ENCODE measurements at places on chromosomes 1 and 21. TPM values are rescaled to one million over a fixed set of nuclear protein-coding genes. Genes with fewer than 3 reads are reported as not detected.

Gene CRABP2
- total RNA-seq: 70.4 TPM

Gene MPL
- total RNA-seq: not detected

Gene NOS1AP
- 6.0 TPM for total RNA-seq

Gene CYP4A22
- not detected for total RNA-seq

Gene PTCH2
- total RNA-seq: 2.9 TPM

Gene GUCA2A
- not detected for total RNA-seq

Gene CASQ1
- not detected for total RNA-seq

Gene EIF2D
- 36.8 TPM for total RNA-seq

Gene ZNF697
- total RNA-seq: 22.3 TPM

DNA sequence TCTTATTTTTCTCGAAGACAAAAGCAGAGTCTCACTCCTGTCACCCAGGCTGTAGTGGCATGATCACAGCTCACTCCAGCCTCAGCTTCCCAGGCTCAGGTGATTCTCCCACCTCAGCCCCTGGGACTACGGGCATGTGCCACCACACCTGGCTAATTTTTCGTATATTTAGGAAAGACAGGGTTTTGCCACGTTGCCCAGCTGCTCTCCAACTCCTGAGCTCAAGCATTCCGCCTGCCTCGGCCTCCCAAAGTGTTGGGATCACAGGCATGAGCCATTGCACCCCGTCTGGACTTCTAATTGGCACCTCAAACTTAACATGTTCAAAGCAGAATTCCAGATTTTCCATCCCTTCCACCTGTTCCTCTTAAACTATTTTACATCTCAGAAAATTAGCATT lies 19.0 kb upstream of the LRRC8C start:
- peaks cover 7% of the 10 kb centered on the region for H3K36me3 ChIP-seq
- no peak overlapping the region for H3K27ac ChIP-seq
- no peak for DNase-seq
- H3K4me3 ChIP-seq: no peak overlapping the region
- no peaks in the 10 kb centered on the region for H3K4me1 ChIP-seq

DNA sequence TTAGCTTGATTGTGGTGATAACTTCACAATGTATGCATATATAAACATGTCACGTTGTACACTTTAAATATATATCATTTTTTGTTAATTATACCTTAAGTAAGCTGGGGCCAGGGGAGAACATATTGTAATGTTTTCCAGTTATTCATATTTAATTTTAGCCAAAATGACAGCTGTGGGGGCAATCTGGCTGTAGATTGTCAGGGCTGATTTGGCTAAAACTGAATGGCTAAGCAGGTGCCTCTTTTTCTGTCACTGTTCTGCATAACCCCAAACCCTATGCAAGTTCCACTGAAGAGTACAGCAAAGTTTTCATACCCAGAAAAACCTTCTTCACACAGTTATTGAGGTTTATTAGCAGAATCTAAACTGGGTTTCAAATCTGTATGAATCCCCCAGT lies 318.2 kb downstream of the PTPRC start:
- no peak overlapping the region for H3K27ac ChIP-seq
- H3K4me1 ChIP-seq: no peaks in the 10 kb centered on the region
- H3K4me3 ChIP-seq: no peak overlapping the region
- DNase-seq: no peak
- no peaks in the 10 kb centered on the region for H3K36me3 ChIP-seq

DNA sequence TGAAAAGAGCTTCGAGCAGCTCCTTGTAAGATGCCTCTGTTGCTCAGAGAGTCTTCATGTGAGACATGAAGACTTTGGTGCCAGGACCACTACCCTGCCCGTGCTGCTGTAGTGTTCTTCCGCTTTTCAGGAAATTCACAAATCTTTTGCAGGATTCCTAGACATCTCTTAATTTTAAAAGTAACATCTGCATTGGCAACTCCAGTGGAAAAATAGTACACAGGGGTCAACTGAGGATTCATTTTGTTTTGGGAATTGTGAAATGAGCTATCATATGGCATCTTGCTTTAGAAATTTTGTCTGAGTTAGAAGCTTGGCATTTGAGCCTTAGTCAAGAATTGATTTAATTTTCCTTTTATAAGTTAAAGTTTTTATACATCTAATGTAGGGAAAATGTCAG lies 7.2 kb downstream of the PRDM2 start:
- no peak for DNase-seq
- H3K27me3 ChIP-seq: no peaks in the 10 kb centered on the region
- no peaks in the 10 kb centered on the region for H3K36me3 ChIP-seq
- H3K4me3 ChIP-seq: no peak overlapping the region

DNA sequence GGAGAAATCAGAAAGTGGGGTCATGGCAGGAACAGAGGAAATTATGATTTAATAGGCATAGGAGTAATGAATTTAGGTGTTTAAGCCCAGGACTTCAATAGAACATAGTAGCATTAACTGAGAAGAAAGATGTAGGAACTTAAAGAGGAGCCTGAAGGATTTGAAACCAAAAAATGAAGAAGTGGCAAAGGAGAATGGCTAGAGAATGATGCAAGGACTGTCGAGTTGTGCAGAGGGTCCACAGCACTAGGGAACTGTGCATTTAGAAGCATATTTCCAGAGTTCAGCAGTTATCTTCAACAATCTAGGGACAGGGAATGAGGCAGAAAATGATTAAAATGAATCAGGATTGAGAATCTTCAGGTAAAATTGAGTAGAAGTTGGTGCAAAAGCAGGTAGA lies 328.1 kb upstream of the LYPLAL1 start:
- H3K27me3 ChIP-seq: no peaks in the 10 kb centered on the region
- H3K36me3 ChIP-seq: peaks cover 1% of the 10 kb centered on the region
- no peak for DNase-seq

DNA sequence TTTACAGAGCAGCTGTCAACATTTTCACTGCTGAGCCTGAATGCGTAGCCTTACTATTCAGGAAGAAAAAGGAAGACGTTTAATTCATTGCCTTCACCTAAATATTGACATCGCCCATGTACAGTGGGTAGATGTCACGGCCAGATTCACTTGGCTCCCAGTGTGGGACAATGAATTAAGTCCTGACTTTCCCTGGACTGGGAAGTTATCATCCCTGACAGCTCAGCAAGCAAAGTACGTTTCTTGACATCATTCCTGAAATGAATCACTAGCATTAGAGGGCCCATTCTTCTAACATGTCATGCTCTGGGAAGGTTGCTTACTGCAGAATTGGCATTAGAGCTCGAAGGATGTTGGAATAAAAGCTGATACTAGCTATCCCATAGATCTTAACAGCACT lies 37.8 kb downstream of the LRRC53 start:
- H3K4me1 ChIP-seq: peaks cover 1% of the 10 kb centered on the region
- H3K27ac ChIP-seq: no peak overlapping the region
- no peak for DNase-seq
- H3K27me3 ChIP-seq: peaks cover 3% of the 10 kb centered on the region

DNA sequence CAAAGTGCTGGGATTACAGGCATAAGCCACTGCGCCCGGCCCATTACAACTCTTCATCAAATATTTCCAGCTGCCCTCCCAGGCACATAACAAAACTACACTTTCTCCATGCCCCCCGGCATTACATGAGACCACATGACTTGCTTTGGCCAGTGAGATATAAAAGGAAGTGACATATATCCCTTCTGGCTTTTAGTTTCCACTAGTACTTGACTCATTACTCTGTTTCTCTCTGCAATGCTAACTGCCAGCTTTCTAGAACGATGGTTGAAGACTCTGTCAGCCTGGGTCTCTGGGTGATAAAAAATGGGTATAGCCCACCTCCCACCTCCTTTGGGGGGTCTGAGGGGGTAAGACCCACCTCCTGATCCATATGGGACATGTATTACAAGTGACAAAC lies 24.2 kb downstream of the ABL2 start:
- no peak for DNase-seq
- H3K36me3 ChIP-seq: no peaks in the 10 kb centered on the region
- H3K27ac ChIP-seq: no peak overlapping the region

DNA sequence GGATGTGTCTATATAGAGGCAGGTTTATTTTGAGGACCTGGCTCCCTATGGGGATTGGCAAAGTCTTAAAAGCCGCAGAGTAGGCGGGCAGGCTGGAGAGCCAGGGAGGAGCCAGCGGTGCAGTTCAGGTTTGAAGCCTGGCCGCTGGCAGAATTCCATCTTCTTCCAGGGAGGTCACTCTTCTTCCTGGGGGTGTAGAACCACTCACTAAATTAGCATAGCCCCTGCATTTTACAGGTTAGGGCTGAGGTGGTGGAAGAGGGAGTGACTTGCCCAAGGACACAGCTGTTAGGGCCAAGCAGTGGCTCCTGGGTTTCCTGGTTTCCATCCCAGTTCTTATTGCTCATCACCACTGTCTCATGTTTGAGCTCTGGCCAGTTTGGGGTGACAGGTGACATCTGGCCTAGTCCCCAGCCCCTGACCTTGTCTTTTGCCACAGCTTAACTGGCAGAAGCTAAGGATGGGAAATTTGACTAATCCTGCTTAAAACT lies 1.4 kb downstream of the PINK1 start:
- no peak overlapping the region for H3K27ac ChIP-seq
- H3K36me3 ChIP-seq: peaks cover 2% of the 10 kb centered on the region
- H3K27me3 ChIP-seq: no peaks in the 10 kb centered on the region
- DNase-seq: no peak
- peak overlapping the region; percentile 84 for H3K4me3 ChIP-seq
- H3K4me1 ChIP-seq: peaks cover 3% of the 10 kb centered on the region

GRCh38 chr1:39635205-39635870 lies 4.1 kb downstream of the HEYL start:
- H3K27me3 ChIP-seq: peaks cover 86% of the 10 kb centered on the region
- no peaks in the 10 kb centered on the region for H3K36me3 ChIP-seq
- H3K4me1 ChIP-seq: peaks cover 8% of the 10 kb centered on the region
- H3K27ac ChIP-seq: no peak overlapping the region
- no peak for DNase-seq
- H3K4me3 ChIP-seq: no peak overlapping the region

DNA sequence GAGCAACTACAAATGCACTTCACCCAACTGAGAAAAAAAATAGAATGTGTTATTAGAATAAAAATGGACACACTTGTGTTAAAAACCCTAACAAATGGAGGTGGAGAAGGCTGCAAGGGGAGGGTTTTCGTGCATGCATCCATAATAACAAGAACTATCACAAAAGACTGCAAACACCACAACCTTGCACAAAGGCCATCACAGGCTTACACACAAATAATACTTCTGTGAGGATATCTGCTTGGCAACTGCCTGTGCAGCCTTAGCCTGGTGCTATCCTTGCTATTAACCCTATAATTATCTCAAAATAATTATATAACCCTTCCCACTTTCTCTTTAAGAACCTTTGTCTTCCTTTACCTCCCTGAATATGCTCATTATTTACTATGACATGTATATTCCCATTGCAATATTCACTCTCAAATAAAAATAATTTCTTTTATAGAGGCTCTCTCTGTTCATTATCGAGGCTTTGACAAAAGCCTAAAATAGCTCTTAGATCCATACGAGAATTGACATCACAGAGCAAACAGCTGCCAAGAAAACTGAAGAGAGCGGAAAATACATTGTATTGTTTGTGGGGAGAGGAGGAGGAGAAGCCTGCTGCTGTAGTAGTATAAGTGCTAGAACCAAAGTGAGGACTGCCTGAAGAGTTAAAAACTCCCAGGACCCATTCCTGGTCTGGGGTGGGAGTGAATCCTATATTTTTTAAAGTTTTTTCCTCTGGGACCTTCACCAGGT lies 1768.7 kb downstream of the BRINP3 start:
- no peak for DNase-seq
- peaks cover 16% of the 10 kb centered on the region for H3K4me1 ChIP-seq
- no peaks in the 10 kb centered on the region for H3K36me3 ChIP-seq
- H3K4me3 ChIP-seq: no peak overlapping the region
- no peak overlapping the region for H3K27ac ChIP-seq

GRCh38 chr21:37348664-37349063 lies 17.9 kb upstream of the DYRK1A start:
- H3K4me3 ChIP-seq: no peak overlapping the region
- peaks cover 2% of the 10 kb centered on the region for H3K36me3 ChIP-seq
- no peak for DNase-seq
- no peaks in the 10 kb centered on the region for H3K4me1 ChIP-seq
- peak overlapping the region; percentile 48 for H3K27ac ChIP-seq
- H3K27me3 ChIP-seq: no peaks in the 10 kb centered on the region

DNA sequence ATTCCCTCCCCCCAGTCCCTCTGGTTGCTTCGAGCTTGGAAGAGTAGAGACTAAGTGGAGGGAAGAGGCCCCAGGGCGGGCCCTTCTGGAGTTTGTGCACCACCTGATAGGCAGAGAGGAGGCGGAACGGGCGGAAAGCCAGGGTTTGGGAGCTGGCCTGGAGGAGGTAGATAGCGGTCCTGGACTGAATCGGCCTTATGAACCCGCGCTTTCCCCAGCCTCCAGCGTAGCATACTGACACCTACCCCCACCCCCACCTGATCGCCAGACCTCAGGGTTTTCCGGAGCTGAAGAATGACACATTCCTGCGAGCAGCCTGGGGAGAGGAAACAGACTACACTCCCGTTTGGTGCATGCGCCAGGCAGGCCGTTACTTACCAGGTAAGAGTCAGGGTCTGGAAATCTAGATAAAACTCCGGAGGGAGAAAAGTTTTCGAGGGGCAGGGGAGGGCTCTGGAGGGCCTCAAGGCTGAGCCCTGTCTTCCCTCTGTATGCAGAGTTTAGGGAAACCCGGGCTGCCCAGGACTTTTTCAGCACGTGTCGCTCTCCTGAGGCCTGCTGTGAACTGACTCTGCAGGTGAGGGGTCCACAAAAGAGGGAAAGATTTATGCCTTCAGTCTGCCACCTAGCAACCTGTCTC lies 705 bp downstream of the UROD start:
- no peaks in the 10 kb centered on the region for H3K27me3 ChIP-seq
- no peak for DNase-seq
- H3K36me3 ChIP-seq: peaks cover 4% of the 10 kb centered on the region
- H3K27ac ChIP-seq: peak overlapping the region; percentile 93
- peak overlapping the region; percentile 74 for H3K4me3 ChIP-seq

- peak; percentile 65 for DNase-seq
- H3K4me3 ChIP-seq: no peak overlapping the region
- H3K4me1 ChIP-seq: peaks cover 11% of the 10 kb centered on the region
- peak overlapping the region; percentile 12 for H3K27ac ChIP-seq
These were observed 8.8 kb upstream of the GUCA2A start for GRCh38 chr1:42173155-42173933.

- no peak overlapping the region for H3K4me3 ChIP-seq
- no peaks in the 10 kb centered on the region for H3K4me1 ChIP-seq
- no peak overlapping the region for H3K27ac ChIP-seq
- H3K36me3 ChIP-seq: peaks cover 5% of the 10 kb centered on the region
These were observed 25.7 kb downstream of the COA6 start for GRCh38 chr1:234398849-234399381.

DNA sequence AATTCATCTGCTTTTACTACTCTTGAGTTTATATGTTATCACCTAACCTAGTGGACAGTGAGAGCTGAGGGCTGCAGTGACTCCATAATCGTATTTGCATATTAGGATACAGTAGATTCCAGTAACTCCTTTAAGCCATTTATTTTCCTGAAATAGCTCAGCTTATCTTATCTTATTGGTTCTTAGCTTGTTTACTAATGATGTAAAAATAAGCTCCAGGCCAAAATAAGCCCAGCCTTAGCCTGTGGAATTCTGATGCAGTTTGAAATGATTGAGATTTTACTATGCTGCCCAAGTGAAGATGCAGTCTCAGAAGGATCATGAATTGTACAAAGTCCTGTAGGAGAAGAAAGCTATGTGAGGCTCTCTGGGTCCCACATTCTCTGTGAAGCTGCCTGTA lies 18.1 kb downstream of the ATP1A1 start:
- no peak overlapping the region for H3K4me3 ChIP-seq
- no peaks in the 10 kb centered on the region for H3K27me3 ChIP-seq
- H3K36me3 ChIP-seq: peaks cover 74% of the 10 kb centered on the region
- no peak overlapping the region for H3K27ac ChIP-seq
- H3K4me1 ChIP-seq: peaks cover 28% of the 10 kb centered on the region
- no peak for DNase-seq

- no peak overlapping the region for H3K4me3 ChIP-seq
- peaks cover 1% of the 10 kb centered on the region for H3K4me1 ChIP-seq
- peaks cover 21% of the 10 kb centered on the region for H3K27me3 ChIP-seq
These were observed 19.7 kb upstream of the MX1 start for GRCh38 chr21:41406340-41406739.
